ENCODE measurements at places on chromosomes 5 and 9.

DNA sequence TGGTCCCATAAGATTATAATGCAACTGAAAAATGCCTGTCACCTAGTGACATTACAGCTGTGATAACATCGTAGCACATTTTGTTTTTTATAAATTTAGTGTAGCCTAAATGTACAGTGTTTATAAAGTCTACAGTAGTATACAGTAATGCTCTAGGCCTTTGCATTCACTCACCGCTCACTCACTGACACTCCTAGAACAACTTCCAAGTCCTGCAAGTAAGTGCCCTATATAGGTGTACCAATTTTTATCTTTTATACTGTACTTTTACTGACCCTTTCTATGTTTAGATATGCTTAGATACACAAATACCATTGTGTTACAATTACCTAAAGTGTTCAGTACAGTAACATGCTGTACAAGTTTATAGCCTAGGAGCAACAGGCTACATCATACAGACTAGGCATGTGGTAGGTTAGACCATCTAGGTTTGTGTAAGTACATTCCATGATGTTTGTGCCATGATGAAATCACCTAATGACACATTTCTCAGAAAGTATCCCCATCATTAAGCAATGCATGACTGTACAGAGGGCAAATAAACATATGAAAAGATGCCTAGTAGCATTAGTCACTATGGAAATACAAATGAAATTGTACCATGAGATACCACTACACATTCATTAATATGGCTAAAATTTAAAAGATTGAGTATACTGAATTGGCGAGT is 127.6 kb downstream of the TRPM6 start:
- no peak for DNase-seq

DNA sequence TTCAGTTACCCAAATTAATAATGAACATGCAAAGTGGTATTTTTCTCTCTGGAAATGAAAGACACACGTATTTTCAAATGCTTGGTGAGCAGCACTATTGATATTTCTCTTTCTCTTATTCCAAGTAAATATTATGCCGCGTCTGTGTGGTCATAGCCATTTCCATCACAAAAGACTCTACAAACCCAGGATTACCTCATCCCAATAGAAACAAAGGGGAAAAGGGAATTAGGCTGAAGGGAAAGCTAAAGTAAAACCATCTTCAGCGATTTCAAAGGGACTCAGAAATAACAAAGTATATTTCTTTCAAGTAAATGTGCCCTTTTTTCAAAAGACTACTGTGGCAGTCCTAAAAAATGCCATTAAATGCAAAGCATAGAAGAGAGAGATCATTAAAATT is 62.0 kb upstream of the FST start:
- DNase-seq: no peak

- peak; percentile 58 for DNase-seq
These were observed 27.8 kb upstream of the TNFSF8 start for GRCh38 chr9:114958021-114958843.

DNA sequence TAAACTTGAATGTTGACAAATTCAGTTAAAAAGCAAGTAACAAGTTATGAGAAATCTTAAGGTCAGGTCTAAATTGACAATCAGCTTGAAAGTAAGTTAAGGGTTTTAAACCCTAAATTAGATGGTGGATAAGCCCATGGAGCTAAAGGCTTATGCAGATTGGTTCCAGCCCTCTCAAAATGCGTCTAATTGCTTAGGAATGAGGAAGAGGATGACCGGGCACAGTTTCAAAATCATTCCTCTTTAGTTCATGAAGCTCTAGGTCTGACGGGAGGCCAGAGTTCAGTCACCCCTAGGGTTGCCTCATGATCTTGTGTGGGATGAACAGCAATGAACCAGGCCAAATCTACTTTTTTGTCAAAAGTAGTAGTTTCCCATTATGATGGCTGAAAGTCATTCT is 75.4 kb downstream of the SLC38A9 start:
- DNase-seq: peak; percentile 37

DNA sequence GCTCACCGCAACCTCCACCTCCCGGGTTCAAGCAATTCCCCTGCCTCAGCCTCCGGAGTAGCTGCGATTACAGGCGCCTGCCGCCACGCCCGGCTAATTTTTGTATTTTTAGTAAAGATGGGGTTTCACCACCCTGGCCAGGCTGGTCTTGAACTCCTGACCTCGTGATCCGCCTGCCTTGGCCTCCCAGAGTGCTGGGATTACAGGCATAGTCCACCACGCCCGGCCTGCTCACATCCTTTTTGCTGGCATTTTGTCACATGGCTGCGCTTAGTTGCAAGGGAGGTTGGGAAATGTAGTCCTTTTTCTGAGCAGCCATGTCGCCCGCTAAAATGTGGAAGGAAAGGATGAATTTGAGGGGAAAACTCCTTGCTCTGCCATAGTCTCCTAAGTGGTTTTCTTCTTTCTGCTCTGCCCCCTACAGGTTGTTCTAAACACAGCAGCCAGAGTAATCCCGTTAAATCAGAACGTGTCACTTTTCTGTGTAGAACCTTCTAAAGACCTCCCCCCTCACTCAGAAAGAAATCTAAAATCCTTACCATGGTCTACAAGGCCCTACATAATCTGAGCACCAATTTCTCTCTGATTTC is 57.8 kb upstream of the HSPA9 start:
- DNase-seq: peak; percentile 83

- DNase-seq: no peak
These were observed 90.3 kb upstream of the LARP1 start for GRCh38 chr5:154664869-154665268.

DNA sequence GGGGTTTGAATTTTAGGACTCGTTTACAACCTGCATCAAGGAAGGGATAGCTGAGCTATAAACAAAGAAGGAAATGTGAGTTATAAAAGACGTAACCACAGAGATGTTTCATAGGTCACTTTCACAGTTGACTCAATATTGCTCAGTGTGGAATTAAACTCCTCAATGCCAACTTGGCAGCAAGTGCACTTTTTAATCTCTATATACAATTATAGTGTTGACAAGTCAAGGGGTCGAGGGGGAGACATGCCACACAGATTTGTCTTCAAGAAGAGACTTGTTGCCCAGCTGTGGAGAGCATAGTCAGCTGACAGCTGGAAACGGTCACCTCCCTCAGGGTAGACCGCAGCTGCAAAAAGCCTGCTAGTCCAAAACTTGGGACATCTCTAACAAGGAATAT is 163.4 kb upstream of the DMAC1 start:
- no peak for DNase-seq

DNA sequence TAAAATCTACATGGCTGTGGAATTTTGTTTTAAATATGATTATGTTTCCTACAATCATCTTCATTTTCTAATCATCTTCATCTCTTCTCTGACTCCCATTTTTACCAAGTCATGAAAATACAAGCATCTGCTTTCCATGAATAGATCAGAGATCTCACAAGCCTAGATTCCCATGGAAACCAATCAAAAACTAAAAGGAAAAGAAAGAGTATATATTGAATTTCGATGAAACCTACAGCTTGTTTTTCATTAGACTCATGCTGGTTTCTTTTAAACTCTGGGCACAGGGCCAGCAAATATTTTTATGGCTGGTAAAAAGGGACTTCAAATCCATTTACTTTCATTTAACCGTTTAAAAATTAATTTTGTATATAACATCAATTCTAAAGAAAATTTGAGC is 51.2 kb downstream of the INVS start:
- no peak for DNase-seq

GRCh38 chr5:79702606-79703380 is 13.2 kb downstream of the CMYA5 start:
- no peak for DNase-seq

GRCh38 chr9:15156241-15156640 is 150.8 kb downstream of the TTC39B start:
- DNase-seq: no peak

DNA sequence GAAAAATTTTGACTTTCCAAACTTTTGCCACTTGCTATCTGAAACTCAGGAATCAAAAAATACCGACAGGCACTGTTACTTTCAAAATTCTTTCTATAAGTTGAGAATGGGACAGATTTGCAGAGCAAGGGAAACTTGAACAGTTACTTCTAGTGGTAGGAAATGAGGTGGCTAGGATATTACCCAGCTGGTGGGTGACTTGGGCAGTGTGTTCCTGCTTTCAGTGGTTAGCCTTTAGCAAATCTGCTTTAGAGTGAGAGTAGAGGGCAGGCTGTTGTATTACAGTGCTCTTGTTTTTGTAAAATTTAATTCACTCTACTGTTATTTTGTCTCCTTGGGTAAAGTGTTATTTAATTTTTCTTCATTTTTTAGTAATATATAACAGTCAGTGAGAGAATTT is 40.2 kb upstream of the ROPN1L start:
- no peak for DNase-seq

GRCh38 chr5:69415584-69415958 is 655 bp downstream of the MARVELD2 start:
- DNase-seq: no peak

DNA sequence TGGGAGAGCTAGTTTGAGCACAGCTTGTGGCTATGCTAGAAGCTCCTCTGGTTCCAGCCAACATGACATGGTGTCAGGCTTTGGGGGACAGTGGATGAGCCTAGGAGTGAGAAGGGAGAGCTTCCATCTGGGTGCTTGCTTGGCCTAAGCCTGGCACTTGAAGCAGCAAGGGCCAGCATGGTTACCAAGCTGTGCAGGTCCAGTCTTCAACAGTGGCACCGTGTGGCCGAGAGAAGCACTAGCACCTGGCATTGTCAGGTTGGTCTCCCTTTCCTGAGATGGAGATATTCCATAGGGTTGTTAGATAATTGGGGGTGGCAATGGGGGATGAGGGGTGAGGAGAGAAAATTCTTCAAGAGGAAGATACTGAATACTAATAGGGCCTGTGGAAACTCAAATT is 261.9 kb downstream of the PBX3 start:
- DNase-seq: no peak

DNA sequence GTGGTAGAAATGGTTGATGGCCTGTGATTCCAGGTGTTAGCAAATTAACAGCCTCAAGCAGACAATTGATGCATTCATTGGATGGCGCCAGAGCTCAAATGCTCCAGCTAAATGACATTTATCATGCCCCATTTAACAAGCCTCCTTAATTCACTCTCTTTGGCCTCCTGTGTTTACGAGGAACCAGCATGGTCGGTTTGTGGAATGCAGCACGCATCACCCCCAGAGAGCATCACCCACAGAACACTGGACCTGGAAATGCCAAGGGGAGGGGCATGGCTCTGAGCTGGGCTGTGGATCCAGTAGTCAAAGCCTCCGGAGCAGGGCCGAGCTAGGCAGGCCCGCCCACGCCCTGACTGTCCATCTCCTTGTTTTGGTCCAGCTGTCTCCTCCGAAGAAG is 434.0 kb downstream of the GADD45G start:
- no peak for DNase-seq

All from globus pallidus (tissue), 1 donor.